ENCODE measurements at places on chromosomes 4 and X.

DNA sequence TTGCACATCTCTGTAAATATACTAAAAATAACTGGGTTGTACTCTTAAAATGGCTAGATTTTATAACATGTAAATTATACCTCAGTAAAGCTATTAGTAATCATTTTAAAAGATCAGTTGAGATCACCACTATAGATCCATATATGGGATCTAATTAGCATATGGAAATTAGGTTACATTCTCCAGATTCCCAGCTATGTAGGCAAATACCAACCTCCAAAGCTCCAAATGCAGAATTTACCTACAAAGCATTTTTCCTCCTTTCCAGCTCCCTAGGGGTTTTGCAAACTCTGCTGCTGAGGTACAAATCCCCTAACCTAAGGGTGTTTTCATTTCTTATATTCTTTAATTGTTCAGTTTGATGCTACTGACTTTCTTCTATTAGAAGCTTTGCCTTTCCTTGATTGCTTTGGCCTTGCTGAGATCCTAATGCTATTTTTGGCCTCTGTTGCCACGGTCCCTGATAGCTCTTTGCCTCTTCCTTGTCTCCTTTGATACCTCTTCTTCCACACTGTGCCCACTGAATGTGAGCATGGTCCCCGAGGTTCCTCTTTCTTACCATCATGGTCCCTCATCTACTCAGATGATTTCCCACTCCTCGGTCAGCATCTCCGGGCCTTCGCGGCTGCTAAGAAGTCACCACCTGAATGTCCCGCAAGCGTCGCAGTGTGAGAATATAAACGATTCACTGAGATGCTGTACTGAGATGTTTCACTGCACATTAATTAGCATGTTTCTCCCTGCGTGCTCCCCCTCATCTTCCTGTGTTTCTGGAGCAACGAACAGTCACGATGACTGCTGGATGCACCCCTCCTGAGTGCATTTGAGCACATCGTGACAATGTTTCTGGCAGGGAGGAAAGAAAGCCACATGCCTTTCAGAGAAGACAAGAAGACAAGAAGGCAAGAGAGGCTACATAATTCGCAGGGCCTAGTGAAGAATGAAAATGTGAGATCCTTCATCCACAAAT, 23.8 kb downstream of the ENPP6 start:
- no peak for DNase-seq

DNA sequence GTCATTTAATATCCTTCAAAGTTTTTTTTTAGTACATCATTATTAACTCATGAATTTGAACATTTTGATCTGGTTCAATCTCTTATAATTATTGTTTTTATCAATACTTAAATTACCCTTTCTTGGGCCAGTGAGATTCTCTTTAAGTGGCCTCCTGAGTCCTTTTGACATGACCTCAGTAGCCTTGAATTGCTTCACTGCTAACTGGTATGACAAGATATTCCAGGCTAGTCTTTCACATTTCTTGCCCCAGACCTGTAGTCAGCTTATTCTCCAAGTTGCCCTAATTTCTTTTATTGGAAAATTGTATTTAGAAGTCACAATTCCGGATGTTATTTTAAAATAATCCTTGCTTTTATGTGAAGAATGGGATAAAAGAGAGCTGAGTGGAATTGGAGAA, 35.4 kb upstream of the FBXW7 start:
- no peak for DNase-seq

DNA sequence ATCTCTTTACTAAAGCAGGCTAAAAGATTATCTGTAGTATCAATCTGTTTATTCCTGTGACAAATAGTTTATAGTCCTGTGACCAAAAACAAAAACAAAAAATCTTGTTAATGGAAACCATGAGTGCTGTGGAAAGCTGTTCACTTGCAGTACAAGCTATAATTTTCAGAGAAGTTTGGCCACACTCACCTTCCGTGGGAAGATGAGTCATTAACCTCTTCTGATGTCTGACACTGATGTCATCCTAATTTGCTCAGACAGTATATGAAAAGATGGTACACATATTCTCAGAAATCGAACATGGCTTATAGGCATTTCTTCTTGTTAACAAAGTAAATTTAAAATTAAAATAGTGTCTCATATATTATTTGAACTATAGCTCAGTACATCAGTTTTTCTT, 19.9 kb upstream of the ENPP6 start:
- DNase-seq: no peak

- DNase-seq: no peak
These were observed 54.7 kb downstream of the DKK2 start for GRCh38 chr4:106981431-106981830.

- DNase-seq: peak; percentile 29
These were observed 59.6 kb downstream of the STK32B start for GRCh38 chr4:5110901-5111300.

DNA sequence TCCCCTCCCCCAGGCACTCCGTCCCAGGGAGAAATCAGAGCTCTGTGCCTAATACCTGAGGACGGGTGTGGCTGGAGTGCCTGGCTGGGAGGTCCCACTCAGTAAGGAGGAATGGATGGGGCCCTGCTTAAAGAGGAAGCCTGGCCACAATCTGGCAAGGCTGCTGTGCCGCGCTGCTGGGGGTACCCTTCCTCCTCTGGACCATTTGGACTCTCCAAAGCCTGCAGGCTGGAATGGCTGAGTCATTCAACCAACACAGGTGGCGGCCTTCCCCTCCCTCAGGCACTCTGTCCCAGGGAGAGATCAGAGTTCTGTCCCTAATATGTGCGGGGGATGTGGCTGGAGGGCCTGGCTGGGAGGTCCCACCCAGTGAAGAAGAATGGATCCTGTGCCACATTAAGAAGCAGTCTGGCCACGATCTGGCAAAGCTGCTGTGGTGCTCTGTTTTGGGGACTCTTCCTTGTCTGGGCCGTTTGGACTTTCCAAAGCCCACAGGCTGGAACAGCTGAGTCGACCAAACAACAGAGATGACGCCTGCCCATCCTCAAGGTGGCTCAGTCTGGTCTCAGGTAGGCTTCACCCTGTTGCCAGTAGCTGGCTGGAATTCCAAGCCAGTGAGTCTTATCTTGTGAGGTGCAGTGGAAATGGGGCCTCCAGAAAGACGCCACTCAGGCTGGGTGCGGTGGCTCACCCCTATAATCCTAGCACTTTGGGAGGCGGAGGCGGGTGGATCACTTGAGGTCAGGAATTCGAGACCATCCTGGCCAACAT, 127.3 kb upstream of the HUWE1 start:
- DNase-seq: no peak

GRCh38 chrX:107542500-107542899, 85.8 kb upstream of the PRPS1 start:
- DNase-seq: no peak

DNA sequence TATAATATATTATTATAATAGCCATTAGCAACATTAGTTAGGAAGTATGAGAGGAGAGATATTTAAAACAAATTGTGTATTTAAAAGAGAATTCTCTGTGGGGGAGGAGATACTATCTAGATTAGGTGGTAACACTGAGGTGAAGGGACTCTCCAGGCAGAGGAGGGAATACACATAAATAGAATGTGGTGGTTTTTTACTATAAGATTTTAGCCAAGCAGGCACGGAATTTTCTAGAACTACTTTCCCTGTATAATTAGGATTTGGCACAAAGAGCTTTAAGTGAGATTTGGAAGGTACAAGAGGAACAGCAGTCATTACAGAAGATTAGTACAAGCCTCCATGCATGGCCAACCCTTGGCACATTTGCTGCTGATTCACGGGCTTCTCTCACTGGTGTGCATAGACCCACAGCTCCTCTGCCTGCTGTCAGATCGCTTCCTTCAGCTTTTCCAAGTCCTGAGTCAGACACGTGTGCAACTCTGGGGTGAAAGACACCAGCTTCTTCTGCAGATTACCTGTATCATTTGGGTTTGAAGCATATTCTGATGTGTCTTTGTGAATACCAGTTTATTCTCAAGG, 685.5 kb downstream of the KCTD8 start:
- no peak for DNase-seq

DNA sequence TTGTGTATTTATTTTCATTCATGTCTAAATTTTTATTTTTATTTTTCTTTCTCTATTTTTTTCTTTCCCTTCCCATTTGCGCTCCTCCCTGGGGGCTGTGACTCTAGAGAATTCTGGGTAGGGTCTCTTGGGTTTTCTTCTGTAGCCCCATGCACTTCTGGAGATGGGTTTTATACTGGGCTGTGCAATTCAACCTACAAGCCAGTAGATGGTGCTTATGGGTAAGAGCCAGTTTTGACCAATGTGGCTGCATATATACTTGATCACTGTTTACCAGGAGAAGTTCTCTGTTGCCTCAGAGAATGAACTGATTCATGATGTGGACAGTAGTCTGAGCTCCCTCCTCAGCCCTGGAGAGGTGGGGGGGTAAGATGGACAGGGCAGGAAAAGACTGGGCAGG, 614.6 kb downstream of the PCDH19 start:
- DNase-seq: no peak

DNA sequence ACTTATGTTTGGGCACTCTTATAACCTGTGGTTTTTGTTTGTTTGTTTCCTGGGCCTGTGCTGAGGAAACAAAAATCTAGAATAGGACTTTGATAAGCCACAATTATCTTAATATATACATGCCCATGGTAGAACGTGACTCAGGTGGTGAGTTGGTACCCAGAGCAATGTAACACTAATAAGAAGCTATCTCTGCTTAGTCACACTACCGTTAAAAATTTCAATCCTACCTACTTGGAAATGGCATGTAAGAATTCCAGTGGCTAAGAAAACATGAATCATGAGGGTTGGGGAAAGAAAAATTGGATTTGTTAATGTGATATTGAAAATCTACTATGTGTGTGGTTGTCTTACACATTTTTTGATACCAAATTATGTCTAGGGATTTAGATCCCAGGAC, 30.5 kb upstream of the ADGRG2 start:
- DNase-seq: no peak

DNA sequence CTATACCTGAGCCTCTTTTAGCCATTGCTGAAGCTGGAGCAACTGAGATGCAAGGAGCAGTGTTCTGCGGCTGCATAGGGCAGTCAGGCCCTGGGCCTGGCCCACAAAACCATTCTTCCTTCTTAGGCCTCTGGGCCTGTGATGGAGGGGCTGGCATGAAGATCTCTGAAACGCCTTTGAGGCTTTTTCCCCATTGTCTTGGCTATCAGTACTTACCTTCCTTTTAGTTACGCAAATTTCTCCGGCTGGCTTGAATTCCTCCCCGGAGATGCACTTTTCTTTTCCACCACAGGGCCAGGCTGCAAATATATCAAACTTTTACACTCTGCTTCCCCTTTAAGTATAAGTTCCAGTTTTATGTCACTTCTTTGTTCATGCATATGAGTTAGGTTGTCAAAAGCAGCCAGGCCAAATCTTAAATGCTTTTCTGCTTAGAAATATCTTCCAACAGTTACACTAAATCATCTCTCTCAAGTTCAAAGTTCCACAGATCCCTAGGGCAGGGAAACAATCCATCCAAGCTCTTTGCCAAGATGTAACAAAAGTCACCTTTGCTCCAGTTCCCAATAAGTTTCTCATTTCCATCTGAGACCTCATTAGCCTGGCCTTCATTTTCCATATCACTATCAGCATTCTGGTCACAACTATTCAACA, 194.4 kb upstream of the PCDH7 start:
- no peak for DNase-seq

DNA sequence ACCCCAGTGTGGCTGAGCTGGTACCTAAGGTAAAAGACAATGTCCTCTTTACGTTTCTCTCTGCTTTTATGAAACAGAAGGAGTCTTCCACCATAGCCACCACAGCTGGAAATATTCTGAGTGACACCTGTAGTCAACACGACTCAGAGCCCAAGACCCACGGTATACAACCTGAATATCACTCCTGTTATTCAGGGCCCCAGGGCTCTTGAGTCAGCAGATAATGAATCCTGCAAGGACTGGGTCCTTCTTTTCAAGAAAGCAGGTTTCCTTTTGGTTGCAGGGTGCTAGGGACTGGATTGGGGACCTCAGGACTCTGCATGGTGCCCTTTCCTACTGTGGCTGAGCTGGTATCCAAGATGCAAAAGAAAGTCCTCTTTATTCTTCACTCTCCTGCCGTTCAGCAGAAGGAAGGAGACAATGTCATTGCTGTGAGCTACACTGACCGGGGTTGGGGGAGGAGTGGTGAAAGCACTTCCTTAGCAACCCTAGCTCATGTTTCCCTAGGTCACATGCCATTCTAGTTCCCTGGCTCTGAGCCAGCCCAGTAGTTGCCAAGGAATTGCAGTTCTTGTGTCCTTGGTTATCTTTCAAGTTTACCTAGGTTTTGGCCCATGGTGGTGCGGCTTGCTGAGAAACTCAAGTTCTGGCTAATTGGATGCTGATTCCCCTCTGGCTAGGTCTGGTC, 23.7 kb upstream of the UNC5C start:
- no peak for DNase-seq

- DNase-seq: no peak
These were observed 66.6 kb downstream of the BLTP1 start for GRCh38 chr4:122218762-122219161.

GRCh38 chr4:93407493-93408275, 420.9 kb upstream of the ATOH1 start:
- no peak for DNase-seq

All from fibroblast of skin of left biceps (primary cell).